ENCODE measurements at places on chromosomes 1 and 21.
A peak's percentile ranks its signal among the peaks of the same experiment; 100 is the strongest.

DNA sequence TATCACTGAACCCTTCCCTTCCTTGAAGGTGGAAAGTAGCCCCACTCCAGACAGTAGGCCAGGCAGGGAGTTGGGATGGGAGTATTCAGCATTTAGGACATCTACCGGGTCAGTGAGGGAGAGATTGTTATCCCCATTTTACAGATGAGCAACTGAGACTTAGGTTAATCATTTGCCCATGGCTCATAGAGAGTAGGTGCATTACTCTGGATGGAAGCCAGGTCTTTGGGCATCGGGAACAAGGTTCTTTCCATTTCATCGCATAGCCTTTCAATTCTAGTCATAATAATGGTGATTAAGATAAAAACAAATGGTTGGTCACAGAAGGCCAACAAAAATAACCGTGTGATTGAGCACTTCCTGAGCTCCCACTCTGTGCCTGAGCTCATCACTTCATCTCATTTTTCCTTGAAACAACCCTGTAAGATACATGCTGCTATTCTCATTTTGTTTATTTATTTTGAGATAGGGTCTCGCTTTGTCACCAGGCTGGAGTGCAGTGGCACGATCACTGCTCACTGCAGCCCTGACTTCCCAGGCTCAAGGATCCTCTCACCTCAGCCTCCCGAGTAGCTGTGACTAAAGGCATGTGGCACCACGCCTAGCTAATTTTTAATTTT lies 64.8 kb downstream of the NAV1 start:
- no peak for DNase-seq
- H3K27me3 ChIP-seq: no peaks in the 10 kb centered on the region
- H3K4me3 ChIP-seq: no peak overlapping the region
- peak overlapping the region; percentile 48 for H3K27ac ChIP-seq
- H3K4me1 ChIP-seq: peaks cover 21% of the 10 kb centered on the region

DNA sequence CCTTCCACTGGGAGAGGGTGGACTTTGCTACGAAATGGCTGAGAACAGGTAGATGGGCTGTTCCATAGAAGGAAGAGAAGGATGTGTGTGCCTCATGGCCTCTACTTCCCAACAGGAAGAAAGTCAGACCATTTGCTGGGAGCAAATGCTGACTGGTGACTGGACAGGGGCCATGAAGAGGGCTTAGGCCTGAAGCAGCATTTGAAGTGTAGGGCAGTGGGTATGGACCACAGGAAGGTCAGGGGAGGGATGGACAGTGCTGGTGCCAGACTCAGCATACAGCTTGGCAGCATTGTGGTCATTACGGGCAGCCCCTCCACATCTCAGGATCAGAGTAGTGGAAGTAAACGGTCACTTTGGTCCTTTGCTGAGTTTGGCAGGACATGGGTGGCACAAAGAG lies 275.7 kb downstream of the MATN1 start:
- no peaks in the 10 kb centered on the region for H3K36me3 ChIP-seq
- DNase-seq: no peak
- H3K4me1 ChIP-seq: no peaks in the 10 kb centered on the region
- no peaks in the 10 kb centered on the region for H3K27me3 ChIP-seq
- H3K4me3 ChIP-seq: no peak overlapping the region

GRCh38 chr1:42340901-42341300 lies 5.9 kb upstream of the FOXJ3 start:
- no peaks in the 10 kb centered on the region for H3K27me3 ChIP-seq
- no peaks in the 10 kb centered on the region for H3K4me1 ChIP-seq
- DNase-seq: no peak

DNA sequence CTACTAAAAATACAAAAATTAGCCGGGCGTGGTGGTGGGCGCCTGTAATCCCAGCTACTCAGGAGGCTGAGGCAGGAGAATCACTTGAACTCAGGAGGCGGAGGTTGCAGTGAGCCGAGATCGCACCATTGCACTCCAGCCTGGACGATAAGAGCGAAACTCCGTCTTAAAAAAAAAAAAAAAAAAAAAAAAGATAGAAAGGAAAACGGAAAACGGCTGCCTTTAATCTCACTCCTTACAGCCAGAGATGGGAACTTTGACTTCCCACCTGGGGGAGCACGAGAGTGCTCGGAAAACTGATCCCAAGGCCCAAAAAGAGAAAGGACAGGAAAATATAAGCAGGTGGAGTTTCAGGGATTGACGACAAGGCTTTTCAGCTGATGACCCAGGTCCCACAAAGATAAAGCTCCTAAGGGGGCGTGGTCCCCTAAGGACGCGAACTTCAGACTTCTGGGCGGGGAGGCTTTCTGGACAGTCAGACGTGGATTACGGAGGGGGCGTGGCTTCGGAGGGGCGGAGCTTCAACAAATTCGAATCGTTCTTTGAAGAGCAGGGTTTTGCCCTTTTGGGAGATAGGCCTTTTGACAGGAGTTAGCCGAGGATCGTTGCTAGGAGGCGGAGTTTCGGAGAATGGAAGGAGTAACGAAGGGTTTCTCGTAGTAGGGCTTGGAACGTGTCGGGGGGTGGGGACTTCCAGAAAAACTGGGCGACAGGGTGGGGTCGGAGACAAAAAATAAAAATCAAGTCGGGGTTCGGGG lies 958 bp upstream of the CKS1B start:
- H3K27ac ChIP-seq: peak overlapping the region; percentile 95
- H3K36me3 ChIP-seq: peaks cover 5% of the 10 kb centered on the region
- peak overlapping the region; percentile 82 for H3K4me3 ChIP-seq
- DNase-seq: peak; percentile 92
- no peaks in the 10 kb centered on the region for H3K27me3 ChIP-seq
- peaks cover 22% of the 10 kb centered on the region for H3K4me1 ChIP-seq

GRCh38 chr1:182035097-182035770 lies 26.3 kb downstream of the ZNF648 start:
- H3K27ac ChIP-seq: no peak overlapping the region
- no peaks in the 10 kb centered on the region for H3K36me3 ChIP-seq
- H3K4me3 ChIP-seq: no peak overlapping the region
- H3K4me1 ChIP-seq: no peaks in the 10 kb centered on the region
- no peaks in the 10 kb centered on the region for H3K27me3 ChIP-seq
- no peak for DNase-seq

GRCh38 chr1:198678901-198679329 lies 40.1 kb downstream of the PTPRC start:
- H3K4me1 ChIP-seq: no peaks in the 10 kb centered on the region
- no peak overlapping the region for H3K27ac ChIP-seq
- DNase-seq: no peak
- H3K36me3 ChIP-seq: no peaks in the 10 kb centered on the region

GRCh38 chr1:10490286-10490970 lies 15.7 kb downstream of the PEX14 start:
- no peaks in the 10 kb centered on the region for H3K27me3 ChIP-seq
- H3K36me3 ChIP-seq: no peaks in the 10 kb centered on the region
- no peak for DNase-seq
- H3K4me3 ChIP-seq: no peak overlapping the region

- no peak overlapping the region for H3K4me3 ChIP-seq
- no peak overlapping the region for H3K27ac ChIP-seq
- no peaks in the 10 kb centered on the region for H3K27me3 ChIP-seq
- peaks cover 8% of the 10 kb centered on the region for H3K36me3 ChIP-seq
- H3K4me1 ChIP-seq: no peaks in the 10 kb centered on the region
These were observed 47.4 kb downstream of the NPHP4 start for GRCh38 chr1:5944843-5945167.

GRCh38 chr1:111615870-111616715 lies 3.5 kb upstream of the RAP1A start:
- H3K27ac ChIP-seq: no peak overlapping the region
- H3K36me3 ChIP-seq: no peaks in the 10 kb centered on the region
- no peaks in the 10 kb centered on the region for H3K27me3 ChIP-seq
- peaks cover 6% of the 10 kb centered on the region for H3K4me1 ChIP-seq

DNA sequence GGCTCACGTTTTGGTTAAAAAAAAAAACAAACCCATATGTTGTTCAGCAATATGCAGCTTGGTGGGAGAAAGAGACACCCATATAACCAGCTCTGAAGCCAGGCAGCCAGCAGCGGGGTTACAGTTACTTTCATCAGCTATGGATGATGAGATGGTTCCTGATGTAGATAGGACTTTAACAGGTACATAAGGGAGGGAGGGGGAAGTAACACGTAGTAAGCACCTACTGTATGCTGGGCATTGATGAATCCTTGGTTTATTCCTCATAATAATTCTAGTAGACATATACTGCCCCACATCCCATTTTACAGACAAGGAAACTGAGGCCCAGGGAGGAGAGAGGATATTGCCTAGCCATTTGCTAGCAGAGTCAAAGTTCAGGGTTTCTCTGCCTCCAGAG lies 2.0 kb downstream of the SLC1A7 start:
- DNase-seq: no peak
- no peaks in the 10 kb centered on the region for H3K4me1 ChIP-seq
- no peaks in the 10 kb centered on the region for H3K36me3 ChIP-seq

- no peak overlapping the region for H3K4me3 ChIP-seq
- no peak overlapping the region for H3K27ac ChIP-seq
- H3K27me3 ChIP-seq: no peaks in the 10 kb centered on the region
- no peaks in the 10 kb centered on the region for H3K4me1 ChIP-seq
- DNase-seq: no peak
These were observed 93.2 kb downstream of the PHTF1 start for GRCh38 chr1:113666126-113666525.

DNA sequence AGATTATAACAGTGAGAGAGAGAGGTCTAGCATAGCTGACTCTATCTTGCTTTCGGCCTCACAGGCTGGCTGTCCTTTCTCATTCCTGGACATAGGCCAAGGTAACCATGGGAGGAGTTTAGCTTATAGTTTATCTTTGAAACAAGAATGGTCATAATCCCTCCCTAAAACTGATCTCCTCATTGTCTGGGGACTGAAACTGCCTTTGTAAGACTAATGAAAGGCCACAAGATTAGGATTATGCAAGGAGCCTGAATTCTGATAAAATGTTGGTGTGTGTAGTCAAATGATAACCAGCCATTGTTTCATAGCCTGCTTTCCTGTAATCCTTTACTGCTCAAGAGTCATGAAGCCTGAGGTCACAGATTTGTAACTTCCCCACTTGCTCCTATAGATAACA lies 131.9 kb upstream of the LYPLAL1 start:
- DNase-seq: no peak
- no peak overlapping the region for H3K4me3 ChIP-seq
- no peak overlapping the region for H3K27ac ChIP-seq
- H3K36me3 ChIP-seq: no peaks in the 10 kb centered on the region

DNA sequence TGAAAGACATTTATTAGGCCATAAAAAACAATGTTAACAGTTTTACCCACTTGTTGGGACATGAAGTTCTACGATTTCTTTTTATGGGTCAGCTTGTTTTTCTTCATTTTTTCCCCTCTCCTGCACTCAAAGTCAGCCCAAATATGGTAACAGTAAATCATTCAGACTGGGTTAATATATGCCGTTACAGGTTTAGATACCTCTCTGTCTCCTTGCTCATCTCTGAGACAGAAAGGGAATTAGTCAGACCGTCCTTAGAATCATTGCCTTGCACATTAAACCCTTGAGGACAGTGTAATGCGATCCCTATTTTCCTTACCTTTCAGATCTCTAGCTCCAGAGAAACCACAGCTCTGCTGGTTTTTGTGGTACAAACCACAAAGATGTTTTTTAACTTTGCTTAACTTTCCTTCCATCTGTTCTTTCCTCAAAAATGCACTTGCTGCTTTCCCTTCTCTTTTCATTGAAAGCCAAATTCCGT lies 613.3 kb downstream of the PLPP3 start:
- H3K27ac ChIP-seq: no peak overlapping the region
- no peaks in the 10 kb centered on the region for H3K27me3 ChIP-seq
- no peak for DNase-seq
- H3K4me3 ChIP-seq: no peak overlapping the region
- no peaks in the 10 kb centered on the region for H3K36me3 ChIP-seq
- H3K4me1 ChIP-seq: peaks cover 3% of the 10 kb centered on the region

DNA sequence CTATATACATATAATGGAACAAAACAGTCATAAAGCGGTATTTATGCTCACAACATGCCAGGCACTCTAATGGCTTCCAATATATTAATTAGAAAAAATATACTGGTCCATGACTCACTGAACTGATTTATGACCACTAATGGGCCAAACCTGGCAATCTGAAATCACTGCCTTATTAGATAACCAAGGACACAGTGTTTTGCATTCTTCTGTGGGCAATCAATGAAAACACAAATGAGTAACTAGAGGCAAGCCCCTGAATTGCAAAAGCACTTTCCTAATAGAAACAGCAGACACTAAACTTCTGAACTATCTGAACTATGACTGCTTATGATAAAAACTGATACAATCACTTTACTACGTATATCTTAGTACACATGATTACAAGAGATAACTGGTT lies 3.5 kb downstream of the GCLM start:
- no peak for DNase-seq
- peaks cover 7% of the 10 kb centered on the region for H3K4me1 ChIP-seq
- peaks cover 3% of the 10 kb centered on the region for H3K36me3 ChIP-seq
- H3K4me3 ChIP-seq: no peak overlapping the region

DNA sequence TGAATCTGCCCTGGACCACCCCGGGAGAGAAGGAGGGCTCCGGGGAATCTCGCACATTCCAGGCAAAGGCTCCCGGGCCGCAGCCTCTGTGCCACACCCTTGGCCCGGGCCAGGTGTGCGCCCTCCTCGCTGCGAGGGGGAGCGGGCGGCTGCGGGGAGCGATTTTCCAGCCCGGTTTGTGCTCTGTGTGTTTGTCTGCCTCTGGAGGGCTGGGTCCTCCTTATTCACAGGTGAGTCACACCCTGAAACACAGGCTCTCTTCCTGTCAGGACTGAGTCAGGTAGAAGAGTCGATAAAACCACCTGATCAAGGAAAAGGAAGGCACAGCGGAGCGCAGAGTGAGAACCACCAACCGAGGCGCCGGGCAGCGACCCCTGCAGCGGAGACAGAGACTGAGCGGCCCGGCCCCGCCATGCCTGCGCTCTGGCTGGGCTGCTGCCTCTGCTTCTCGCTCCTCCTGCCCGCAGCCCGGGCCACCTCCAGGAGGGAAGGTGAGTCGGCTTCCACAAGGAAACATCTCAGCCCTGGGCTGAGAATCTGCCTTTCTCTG lies at the start of gene LAMC2:
Gene LAMC2, plus strand, starts transcription at position 324 of the 550 bp plus-strand sequence. Its CDS starts 89 bp downstream, at position 413.
- peak within 1 kb of the TSS; percentile 48 for H3K4me3 ChIP-seq
- no peak within 1 kb of the TSS for H3K27ac ChIP-seq
- H3K36me3 ChIP-seq: no peaks in the 10 kb centered on the region

DNA sequence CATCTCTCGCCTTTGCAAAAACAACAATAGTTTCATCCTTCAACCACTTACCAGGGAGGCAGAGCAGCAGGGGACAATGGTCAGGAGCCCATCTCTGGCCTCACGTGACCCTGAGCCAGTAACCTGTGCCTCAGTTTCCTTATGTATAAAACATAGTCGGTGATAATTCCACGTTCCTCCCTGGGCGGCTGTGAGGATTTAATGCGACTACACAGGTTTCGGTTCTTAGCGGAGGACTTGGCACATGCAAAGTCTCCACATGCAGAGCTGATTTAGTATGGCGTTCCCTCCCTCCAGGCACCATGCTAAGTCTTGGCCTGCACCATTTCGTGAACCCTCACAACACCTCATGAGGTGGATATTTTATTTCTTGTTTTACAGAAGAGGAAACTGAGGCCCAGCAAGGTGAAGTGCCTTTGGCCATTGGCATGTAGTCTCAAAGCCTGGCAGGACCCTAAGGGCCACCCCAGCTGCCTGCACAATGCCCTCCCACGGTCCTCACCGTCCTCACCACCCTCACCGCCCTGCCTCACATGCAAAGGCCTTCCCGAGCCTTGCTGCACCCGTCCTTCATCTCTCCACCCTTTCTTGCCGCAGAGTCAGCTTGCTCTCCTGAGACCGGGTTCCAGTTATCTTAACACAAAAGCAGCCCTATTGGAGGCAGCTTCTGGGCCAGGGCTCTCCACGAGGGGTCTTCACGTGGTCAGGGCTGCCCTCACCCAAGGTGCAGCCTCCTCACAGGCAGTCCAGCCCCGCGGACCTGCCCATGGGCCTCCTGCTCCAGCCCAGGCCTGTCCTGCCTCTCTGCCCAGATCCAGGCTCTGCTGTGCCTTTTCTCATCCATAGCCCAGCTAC lies 48.9 kb downstream of the SYF2 start:
- no peak overlapping the region for H3K4me3 ChIP-seq
- no peaks in the 10 kb centered on the region for H3K27me3 ChIP-seq
- no peaks in the 10 kb centered on the region for H3K36me3 ChIP-seq
- no peak for DNase-seq
